ENCODE measurements at places on chromosomes 3 and 15.

GRCh38 chr3:126958638-126959085, 24.3 kb upstream of the PLXNA1 start:
- no peak for DNase-seq

GRCh38 chr3:104755791-104756190, 610.9 kb upstream of the ALCAM start:
- DNase-seq, result no peak

GRCh38 chr3:72259755-72260587, 475.0 kb upstream of the PROK2 start:
- DNase-seq, result no peak

GRCh38 chr3:14288833-14289451, 110.3 kb downstream of the LSM3 start:
- no peak for DNase-seq

DNA sequence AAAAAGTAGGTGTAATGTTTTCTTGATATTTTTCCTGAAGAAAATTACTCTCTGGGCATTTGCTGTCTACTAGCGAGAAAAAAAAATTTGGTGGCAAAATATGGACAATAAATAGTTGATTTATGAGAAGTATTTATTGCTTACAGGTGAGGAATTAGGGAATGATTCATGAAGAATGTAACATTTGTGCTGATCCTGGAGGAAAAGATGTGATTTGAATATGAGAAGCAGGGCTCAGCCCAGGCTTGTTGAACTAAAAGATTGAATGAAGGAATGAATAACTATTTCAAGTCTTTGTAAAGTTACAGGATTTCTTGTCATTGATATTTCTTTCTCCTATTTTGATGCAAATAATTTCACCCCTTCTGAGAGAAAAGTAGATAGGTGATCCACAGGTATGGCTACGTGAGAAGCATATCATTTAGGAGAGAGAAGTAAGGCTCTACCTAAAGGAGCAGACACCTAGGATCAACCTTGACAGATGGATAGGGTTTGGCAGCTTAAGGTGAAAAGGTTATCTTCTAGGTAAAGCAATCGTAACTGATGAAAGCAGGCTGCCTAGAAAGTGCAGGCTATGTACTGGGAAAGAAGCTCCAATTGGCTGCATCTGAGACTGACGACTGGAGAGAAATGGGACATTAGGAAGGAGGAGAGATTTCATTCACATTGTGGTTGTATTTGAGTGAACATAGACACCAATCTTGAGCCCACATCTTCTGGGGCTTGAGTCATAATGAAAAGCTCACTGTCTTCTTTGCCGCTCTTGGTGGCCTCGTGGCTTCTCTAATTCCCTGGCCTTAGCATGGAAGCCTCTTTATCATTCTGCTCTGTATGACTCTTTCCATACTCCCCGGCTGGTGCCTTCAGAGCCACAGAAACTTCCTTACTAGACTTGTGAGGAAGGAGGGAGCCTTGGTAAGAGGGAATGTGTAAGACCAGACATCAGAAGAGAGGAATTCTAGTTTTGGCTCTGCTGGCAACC, 106.5 kb downstream of the P3H2 start:
- DNase-seq, result no peak

GRCh38 chr3:7309641-7310102, 448.8 kb downstream of the GRM7 start:
- DNase-seq, result peak; percentile 15

GRCh38 chr3:49841126-49841696, 15.2 kb downstream of the TRAIP start:
- no peak for DNase-seq

DNA sequence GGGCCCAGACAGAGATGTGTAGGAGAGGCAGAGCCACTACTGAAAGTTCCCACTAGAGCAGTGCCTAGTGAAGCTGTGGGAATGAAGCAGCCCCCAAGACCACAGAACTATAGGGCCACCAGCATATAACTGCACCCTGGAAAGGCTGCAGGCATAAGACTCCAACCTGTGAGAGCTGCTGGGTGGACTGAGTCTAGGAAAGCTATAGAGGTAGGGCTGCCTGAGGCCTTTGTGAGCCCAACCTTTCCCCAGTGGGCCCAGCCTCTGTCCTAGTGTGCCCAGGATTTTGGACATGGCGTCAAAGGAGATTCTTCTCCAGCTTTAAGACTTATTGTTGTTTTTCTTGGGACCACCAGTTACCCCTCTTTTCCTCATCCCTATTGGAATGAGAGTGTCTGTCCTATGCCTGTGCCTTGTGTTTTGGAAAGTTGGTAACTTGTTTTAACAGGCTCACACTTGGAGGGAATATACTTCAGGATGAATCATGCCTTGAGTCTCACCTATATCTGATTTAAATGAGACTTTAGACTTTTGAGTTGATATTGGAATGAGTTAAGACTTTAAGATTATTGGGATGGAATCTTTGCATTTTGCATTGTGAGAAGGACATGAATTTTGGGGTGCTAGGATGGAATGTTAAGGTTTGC, 28.1 kb downstream of the SLMAP start:
- DNase-seq, result no peak

GRCh38 chr3:163364717-163365116, 1713.6 kb downstream of the SI start:
- no peak for DNase-seq

GRCh38 chr3:124882816-124883747, 4.1 kb downstream of the ITGB5 start:
- DNase-seq, result no peak

DNA sequence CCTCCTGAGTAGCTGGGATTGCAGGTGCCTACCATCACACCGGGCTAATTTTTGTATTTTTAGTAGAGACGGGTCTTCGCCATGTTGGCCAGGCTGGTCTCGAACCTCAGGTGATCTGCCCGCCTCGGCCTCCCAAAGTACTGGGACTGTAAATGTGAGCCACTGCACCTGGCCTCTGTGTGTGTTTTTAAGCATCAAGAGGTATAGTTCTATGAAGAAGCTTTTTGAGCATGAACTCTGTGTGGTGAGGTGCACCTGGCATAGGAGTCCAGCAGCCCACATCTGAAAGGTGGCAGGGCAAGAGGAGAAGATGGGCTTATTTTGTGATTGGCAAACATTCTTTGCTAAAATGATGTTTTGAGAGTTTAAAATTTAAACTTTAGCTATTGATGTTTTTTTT, 118.0 kb downstream of the DGKG start:
- DNase-seq, result no peak

- DNase-seq, result no peak
These were observed 8.4 kb downstream of the CHSY1 start for GRCh38 chr15:101243420-101243819.

DNA sequence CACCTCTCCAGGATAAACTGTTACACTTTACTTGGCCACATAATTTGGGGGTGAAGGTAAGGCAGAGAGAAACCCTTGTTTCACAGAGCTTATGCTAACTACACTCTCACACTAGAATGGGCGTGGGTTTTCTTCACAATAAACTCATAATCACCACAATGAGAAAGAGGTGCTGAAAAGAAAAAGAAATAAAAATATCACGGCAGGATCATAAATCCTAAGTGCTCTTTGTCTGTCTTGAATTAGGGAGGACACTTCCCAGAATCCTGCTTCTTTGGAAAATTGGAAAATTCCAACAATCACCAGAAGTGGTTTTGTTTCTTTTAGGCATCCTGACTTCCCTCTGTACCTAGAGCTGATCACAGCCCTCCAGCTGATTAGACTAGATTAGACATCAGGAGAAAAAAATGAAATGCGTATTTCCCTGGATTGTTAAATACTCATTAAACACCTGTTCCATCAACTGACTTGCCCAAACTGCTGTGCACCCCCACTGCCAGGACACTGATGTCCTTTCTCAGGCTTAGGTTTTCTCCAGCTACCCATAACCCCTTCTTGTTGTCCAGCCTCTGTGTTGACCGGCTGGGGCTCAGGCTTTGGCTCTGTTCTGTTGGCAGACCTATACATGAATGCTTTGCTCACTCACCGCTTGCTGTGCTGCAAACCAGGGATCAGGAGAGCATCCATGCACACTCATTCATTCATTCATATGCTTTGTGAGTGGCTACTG, 41.6 kb upstream of the ACKR4 start:
- DNase-seq, result no peak

DNA sequence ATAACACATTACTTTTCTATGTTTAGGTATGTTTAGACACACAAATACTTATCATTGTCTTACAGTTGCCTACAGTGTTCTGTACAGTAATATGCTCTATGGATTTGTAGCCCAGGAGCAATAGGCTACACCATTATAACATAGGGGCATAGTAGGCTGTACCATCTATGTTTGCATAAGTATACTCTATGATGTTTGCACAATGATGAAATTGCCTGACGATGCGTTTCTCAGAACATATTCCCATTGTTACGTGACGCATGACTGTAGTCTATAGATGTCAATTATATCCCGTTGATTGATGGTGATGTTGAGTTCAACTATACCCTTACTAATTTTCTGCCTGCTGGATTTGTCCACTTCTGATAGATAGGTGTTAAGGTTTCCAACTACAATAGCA, 139.4 kb upstream of the PFN2 start:
- DNase-seq, result no peak

DNA sequence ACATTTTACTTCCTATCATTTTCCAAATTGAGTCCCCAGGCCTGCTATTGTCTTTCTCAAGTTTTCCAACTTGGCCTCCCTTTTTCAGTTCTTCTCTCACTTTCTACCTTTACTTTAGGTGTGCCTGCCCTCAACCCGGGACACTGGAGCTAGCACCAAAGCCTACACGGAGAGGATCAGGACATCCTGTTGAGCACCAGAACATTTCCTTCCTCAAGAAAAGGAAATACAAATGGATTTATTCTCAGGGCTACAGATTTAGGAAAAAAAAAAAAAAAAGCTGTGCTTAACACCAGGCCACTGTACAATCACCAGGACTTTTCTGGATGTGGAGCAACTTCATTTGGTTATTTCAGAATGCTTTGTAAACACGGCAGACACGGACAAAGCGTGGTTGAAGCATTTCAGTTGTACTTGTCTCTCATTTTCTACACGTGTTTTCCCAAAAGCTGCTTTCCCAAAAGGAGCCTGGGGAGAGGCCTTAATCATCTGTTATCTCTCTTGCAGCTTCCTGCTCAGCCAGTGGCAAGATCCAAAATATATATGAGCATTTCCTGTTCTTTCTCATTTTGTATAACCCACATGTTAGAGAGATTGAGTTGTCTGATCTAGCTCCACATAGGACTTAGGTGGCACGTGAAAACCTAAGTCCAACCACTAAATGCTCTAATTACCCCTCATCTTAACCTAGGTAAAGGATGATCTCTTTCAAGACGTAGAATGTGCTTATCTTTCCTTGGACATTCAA, 15.5 kb upstream of the ATP1B3 start:
- no peak for DNase-seq

DNA sequence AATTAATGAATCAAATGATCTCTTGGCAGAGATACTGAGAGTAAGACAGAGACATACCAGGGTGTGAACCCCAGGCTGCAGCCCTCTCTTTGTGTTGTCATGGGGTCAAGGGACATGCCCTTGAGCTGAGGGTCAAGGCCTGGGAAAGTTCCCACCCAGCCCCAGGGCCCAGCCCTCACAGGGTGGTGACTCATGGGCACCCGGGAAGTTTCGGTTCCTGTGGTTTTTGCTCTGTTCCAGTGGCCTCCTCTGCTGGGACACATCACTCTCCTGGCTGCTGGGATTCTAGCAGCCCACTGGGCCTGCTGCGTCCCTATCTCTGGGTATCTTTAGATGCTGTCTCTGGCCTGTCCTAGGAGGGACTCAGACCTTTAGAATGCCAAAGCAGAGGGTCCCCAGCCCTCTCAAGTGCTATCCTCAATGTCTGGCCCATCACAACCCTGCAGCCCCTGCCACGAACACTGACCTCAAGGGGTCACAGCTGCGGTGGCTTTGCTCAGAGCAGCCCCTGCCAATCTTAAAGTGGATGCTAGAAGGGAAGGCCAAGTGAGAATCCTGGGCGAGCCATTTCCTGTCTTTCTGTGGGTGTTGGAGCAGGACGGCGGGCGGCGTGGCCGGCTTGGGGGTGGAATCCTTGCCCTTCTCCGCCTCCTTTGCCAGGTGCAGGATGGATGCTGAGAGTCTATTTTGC, 148.4 kb upstream of the TLE3 start:
- no peak for DNase-seq

- DNase-seq, result no peak
These were observed 24.3 kb upstream of the GPR171 start for GRCh38 chr3:151227266-151227806.

- DNase-seq, result no peak
These were observed 262.5 kb downstream of the SCAPER start for GRCh38 chr15:76642671-76643070.

- DNase-seq, result no peak
These were observed 70.2 kb upstream of the ABI3BP start for GRCh38 chr3:101063401-101063800.

- no peak for DNase-seq
These were observed 39.4 kb downstream of the CHST14 start for GRCh38 chr15:40510201-40510600.

DNA sequence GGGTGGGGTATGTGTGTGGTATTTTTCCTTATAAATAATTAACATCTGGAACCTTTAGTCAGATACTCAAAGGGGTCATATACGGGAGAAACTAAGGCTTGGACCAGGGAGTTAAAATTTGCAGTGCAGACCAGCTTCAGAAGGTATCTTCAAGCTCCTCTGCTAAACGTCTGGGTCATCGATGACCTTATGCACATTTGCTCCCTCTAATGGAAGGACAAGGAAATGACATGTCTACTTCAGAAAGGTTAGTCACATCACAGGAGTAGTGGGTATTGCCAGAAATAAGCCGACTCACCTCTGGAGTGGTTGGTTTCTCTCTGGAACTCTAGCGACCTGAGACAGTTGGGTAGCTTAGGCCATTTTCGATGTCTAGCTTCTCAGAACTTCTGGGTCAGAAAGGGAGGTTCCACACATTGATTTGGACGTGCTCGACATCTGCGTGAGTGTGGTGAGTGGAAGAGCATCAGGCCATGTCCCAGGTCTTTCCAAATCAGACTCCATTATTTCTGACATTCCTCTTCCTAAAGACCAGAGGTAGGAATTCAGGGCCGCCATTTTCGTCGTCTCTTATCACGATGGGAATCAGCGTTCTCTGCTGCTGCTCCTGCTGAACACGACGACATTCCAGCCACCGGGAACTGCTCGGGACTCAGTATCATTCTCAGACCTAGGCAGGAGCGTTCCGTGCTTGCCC, 31.8 kb upstream of the RASA2 start:
- no peak for DNase-seq

DNA sequence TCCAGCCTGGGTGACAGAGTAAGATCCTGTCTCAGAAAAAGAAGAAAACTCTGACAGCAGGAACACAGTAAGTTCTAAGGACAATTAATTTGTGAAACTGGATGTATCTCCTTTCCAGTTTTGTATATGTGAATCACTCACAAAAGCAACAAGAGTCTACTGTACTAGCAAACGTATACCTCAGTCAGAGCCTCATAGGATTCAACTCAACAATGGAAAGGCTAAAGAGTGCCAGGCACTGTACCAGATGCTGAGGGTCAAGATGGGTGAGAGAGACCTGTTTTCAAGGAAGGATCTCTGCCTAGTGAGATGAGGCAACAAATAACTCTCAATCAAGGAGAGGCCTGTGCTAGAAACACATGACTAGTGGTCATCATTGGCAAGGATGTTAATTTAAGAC, 14.9 kb downstream of the TBL1XR1 start:
- no peak for DNase-seq

Measured in hippocampal formation (tissue), 2 donors.